Stimulated activated naive CD4-positive, alpha-beta T cell treated with Interleukin-2 at 50 U/mL for 16 hours (primary cell): ENCODE measurements at places on chromosomes 6 and 20.

DNA sequence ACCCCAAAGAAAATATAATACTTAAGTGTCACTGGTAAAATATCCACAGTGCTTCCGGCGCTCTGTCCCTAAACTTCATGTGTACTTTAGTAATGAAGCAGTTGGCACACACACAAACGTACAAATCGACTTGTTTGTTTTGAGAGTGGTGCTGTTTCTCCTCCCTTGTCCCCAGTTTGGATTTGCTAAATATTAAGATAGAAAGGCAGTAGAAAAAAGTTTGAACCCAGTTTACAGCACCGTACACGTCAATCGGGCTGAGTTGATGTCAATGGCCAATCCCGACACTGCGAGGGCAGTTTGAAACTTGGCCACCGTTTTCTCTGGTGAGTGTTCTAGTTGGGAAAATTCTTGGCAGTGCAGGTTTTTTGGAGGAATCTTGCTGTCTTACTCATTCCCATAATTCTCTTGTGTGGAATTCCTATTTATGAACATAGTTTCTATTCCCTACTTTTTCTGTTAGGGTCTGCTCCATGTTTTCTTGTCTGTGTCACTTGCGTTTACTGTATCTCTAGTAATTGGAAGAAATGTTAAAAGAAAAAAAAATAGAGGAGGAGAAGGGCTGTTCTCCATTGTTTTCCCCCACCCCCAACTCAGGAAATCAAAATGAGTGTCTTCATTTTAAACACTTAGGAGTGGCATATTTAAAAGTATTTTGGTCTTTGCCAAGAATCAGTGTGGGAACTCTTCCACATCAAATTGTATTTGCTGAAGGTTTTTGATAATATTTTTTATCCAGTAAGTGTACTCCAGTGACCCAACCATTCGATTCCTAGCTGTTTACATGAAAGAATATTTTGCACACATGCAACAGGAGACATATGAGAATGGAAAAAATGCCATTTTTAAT lies 72.3 kb downstream of the OR2B2 start:
- no peak for DNase-seq

DNA sequence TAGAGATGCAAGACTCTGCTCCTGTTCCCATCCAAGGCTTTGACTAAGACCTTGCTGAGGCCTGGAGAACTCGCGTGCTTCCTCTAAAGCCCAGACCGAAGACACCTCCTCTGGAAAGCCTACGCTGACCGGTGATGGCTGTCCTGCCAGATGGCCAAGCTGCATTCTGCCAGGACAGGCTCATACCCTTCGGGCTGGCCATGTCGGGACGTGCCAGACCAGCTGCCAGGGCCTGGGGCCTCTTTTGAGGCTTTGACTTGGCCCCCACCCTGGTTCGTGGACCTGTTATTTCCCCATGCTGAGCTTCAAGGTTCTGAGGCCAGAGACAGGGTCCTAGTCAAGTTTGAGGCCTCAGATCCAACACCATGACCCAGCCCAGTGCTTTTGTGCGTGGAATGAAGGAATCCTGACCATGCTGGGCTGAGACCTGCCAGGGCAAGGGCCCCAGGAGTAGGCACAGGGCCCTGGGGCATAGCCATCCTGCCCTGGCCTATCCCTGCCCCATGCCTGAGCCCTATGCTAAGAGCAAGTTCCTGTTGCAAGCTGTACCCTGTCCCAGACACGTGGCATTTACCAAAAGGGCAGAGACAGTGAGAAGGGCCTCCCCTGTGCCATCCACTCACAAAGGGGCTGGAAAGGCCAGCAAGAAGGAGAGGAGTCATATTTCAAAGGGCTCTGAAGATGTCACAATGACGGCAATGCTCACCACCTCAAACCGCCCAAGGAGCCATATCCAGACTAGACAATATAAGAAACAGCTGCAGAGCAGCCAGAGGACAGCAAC lies 42.8 kb downstream of the MRPL14 start:
- no peak for DNase-seq

DNA sequence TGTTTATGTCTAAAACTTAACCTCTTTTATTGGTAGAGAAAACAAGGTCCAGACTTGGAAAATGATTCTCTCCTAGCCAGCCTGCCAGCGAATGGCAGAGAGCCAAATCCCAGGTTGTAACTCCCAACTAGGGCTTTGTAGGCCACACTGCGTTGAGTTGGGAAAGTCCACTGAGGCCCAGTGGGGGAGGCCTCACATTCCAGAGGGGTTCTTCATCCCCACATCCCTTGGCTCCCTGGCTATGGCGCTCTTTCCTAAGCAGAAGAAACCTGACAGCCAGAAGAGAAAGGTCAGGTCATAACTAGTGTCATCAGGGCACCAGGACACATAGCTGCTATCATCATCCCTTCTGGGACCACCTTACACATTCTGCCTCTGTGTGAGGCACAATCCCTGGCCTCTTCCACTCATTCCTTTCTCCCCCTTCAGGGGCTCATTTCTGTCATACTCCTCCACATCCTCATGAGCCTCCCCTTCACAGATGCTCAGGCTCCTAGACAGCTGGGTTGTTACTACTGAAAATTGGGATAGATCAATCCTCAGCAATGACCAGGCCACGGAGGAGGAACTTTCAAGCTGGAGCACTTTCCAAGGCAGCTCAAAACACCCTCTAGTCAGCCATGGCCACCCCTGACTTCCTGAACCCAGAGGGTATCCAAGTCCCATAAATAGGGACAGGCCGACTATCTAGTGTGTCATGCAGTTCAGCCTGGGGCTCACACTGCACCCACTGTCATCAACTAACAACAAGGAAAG lies 48.6 kb downstream of the TCP11 start:
- no peak for DNase-seq

- no peak for DNase-seq
Measured at GRCh38 chr20:39795401-39796272, 833.5 kb downstream of the DHX35 start.

- DNase-seq = no peak
Measured at GRCh38 chr6:151699719-151700118, 107.8 kb upstream of the ESR1 start.

DNA sequence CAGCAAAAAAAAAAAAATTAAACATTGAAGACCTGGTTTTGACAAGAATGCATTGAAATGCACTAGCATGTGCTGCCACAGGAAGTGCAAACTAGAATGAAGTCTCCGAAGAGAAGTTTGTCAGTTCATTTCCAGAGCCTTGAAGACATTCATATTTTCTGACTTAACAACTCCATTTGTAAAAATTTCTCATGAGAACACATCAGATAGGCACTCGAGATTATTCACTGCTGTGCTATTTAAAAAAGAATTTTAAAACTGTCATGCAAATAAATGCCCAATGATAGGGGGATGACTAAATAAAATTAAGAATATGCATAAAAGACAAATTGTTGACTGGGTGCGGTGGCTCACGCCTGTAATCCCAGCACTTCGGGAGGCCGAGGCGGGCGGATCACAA lies 394.6 kb upstream of the JARID2 start:
- DNase-seq = no peak

- DNase-seq = no peak
Measured at GRCh38 chr6:75098709-75099108, 107.1 kb downstream of the COL12A1 start.

- no peak for DNase-seq
Measured at GRCh38 chr6:11113038-11113437, 1.5 kb upstream of the ERVFRD-1 start.

- no peak for DNase-seq
Measured at GRCh38 chr6:42042108-42042507, 8.2 kb upstream of the TAF8 start.

DNA sequence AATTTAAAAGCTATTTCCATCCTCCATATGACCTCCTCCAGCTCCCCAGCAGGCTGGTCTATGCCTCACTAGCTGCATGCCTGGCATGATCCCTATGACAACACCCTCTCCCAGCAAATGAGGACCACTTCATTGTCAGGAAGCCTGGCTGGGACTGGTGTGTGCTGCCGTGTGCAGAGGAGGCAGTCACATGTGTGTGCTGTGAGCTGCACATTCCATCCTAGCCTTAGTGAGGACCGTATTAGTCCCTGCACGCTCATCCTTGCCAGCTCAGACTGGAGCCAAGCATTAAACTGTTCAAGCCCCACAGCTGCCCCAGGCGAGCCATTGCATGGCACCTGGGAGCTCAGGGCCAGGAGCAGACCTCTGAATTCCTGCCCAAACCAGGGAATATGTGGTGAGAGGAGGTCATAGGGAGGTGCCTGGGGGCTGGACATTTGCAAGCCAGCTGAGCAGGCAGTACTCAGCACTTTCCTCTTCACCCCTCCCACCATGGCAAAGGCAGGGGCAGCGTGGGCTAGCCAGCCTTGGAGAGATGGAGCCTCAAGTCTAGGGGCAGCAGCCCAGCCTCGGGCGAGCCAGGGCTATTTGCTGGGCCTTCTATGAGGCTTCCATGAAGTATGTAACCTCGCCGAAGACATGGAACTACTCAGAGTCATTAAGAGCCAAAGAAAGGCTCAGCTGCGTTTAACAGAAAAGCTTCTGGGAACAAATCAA lies 8.7 kb upstream of the CCN5 start:
- DNase-seq = no peak

DNA sequence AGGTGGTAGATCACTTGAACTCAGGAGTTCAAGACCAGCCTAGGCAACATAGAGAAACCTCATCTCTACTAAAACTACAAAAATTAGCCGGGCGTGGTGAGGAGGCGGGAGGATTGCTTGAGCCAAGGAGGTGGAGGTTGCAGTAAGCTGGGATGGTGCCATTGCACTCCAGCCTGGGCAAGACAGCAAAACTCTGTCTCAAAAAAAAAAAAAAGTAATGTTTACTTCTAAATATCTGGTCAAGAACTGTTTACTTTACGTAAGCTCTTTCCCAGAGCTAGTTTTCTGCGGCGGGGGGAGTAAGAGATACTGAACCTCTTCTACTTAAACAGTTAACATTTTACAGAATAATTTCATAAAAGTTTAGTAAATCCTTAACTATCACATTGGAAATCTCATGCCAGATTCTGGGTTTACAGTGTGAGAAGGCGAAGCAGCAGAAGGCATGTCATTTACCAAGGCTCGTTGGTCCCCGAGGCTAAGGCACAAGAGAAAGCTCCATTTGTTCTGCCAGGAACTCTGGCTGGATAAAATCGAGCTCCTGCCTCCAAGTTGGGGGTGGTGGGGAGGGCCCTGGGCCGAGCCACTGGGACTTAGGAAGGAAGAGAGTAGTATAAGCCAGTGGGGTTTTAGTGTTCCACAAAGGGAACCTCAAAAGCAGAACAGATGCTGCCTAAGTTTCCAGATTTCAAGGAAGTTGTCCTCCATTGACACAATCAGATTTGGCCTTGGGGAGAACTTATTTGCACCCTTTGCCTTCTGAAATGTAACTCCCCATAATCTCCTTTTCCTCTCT lies 41.7 kb downstream of the ARFGEF2 start:
- DNase-seq = no peak

- DNase-seq = no peak
Measured at GRCh38 chr6:113104541-113104940, 752.6 kb upstream of the MARCKS start.

DNA sequence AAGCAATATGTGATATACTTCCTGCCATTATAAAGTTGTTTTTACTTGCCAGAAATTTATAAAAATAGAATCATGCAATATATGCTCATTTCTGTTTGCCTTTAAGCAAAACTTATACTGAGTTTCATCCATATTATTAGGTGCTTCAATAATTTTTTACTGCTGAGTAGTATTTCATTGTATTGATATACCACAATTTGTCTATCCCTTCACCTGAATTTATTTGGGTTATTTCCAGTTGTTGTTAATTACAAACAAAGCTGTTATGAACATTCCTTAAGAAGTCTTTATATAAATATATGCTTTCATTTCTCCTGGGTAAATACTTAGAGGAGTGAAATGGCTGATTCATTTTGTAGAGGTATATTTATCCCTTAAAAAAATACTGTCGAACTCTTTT lies 864.1 kb downstream of the HACE1 start:
- DNase-seq = no peak

DNA sequence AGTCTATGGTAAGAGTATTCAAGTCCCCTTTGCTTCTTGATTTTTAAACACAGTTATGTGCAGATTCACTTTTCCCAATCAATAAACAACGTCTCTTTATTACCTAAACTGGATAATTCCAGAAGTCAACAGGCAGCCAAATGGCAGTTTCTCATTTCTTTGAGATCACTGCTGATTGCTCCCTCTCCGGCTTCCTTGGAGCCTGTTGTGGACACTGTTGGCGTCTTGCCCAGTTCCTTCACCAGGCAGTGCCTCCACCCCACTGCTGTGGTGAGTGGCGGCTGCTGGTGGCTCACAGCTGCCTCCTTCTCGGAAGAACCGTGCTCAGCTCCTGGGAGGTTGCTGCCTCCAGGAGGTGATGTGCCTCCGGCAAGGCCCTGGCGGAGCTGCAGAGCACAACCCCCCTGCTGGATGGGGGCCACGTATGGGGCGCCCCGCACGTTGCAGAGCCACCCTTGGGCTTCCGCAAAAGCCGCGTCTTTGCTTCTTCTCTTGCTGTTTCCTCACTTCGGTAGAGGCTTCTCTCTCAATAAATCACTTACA lies 105.1 kb upstream of the CNKSR3 start:
- DNase-seq = no peak

DNA sequence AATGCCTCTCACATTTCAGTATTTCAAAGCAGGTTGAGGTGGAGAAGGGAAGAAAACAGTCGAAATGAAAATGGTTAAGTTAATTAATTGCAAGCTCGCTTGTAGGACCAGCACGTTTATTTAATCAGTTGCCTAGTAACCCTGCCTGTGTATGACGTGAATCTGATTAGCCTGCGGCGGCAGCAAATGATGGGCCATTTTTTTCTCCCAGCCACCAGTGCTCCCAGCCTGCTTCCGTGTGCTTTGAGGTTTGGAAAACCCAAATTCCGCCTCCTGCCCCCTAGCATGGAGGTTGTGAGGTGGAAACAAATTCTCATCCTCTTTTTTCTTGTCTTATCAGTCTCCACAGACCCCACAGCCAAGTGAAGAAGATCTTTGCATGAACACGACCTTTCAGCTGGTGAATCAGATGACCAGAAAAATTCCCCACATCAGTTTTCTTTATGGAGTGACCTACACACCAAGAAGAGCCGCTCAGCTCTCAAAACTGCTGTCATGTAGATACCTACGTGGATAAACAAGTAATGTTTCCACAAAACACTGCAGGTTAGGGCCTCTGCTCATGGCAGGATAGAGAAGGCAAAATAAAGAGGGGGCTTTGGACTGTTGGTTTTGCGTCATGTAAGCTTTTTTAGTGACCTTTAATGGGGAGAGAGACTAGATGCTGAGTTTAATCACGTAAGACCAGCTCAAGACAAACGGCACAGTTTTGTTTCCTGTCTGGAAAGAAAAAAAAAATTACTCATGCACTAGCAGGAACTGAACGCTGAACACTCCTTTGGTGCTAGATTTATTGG lies 572.9 kb upstream of the NOX3 start:
- DNase-seq = peak; percentile 1
